Stimulated activated CD8-positive, alpha-beta memory T cell treated with anti-CD3 and anti-CD28 coated beads, Interleukin-2, amount 100 ng/mL, for 1 hour (primary cell): ENCODE measurements at places on chromosomes 3 and 15.

GRCh38 chr3:22555753-22556435 lies 647.2 kb upstream of the UBE2E2 start:
- no peak for DNase-seq

DNA sequence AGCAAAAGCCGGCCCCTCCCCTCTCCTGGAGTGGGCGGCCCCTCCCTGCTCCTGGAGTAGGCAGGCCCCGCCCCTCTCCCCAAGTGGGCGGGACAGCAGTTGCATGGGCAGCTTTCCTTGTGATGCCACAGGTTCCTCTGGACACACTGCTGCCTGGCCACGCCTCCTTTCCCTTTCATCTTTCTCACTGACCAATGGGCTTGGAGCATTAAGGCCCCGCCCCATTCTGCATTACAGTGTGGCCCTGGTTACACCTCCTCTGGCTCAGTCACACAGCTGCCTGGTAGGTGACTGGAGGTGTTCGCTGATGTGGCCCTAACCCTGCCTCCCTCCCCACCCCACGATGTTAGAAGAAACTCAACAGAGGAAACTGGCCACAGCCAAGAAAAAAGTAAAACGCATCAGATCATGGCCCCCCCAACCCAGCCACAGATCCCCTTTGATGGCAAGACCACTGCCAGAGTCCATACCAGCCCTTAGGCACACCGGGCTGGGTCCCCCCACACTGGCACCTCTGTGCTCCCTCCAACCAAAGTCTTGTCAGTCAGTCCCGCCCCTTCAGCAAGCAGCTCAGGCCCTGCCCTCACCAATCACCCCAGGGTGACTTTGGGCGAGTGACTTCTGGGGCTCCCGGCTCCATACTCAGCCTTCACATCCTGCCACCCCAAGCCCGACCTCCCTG lies 84.3 kb downstream of the ADAMTS7 start:
- no peak for DNase-seq

DNA sequence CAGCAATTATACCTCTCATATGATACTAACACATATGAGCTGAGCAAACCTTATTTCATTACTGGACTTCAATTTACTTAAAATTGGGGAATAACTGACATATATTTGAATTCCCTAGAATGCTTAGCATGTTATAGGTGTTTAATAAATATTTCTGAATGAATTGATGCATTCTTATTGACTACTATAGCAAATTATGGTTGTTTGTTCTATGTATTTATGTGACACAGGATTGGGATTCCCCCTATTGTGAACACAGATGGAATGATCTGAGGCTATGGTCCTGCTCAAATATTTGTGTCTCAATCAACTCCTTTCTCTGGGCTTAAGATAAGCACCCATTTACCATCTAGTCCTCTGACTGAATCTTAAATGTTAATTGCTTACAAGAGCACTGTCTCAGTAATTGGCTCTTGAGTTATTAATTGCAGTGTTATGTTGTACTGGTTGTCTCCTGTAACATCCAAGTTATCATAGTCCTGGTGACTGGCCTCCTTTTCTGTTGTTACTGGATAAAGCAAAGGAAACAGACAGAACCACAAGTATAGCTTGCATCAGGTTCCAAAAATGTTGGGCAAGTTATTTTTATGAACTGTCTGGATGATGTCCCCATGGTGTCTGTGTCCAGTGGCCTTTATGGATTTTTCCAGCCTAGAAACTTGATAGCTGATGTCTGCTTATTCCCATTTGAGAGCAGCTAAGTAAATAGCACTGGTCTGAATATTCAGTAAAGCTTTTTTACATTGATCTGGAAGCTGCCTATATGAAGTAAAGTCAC lies 2.3 kb upstream of the UACA start:
- DNase-seq, result no peak

DNA sequence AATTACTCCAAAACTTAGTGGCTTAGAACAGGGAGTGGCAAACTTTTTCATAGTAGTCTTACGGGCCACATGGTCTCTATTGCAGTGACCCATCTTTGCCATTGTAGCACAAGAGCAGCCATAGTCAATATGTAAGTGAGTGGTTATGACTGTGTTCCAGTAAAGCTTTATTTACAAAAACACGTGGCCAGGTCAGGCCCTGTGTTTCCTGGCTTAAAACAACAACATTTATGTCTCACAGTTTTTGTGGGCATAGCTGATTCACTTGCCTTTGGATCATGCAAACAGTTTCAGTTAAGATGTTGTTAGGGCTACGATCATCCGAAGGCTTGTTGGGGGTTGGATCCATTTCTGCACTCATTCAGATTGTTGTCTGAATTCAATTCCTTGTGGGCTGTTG lies 103.8 kb downstream of the CHCHD6 start:
- no peak for DNase-seq

DNA sequence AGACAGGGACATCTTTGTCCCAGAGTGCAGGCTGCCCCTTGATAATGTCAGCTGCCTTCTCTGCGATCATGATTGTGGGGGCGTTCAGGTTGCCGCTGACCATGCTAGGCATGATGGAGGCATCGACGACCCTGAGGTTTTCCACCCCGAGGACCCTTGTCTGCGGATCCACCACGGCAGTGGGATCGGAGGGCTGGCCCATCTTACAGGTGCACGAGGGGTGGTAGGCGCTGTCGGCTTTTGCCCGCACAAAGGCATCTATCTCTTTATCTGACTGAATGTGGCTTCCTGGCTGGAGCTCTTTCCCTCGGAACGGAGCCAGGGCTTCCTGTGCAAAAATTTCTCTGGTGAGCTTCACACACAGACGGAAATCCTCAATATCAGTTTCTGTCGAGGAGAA lies 28.4 kb downstream of the CHDH start:
- DNase-seq, result no peak

GRCh38 chr15:25465835-25466234 lies 27.0 kb upstream of the UBE3A start:
- DNase-seq, result no peak

DNA sequence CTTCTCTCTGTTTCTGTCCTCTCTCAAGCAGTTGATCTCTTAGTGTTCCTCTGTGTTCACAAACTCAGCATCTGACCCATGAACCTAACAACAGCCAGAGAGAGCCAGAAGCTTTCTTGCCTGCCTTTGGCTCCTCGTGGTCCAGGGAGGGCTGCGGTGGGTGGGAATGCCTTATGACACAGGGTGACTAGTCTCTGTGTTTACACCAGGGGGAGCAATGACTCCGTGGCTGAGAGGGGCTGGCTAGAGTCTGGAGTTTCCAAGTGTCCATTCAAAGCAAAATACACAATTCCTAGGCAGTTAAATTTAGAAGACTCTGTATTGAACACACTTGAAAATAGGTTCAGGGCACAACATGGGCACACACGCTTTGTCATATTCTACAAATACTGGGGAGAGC lies 370.0 kb upstream of the FRG2C start:
- no peak for DNase-seq

GRCh38 chr3:146502887-146503460 lies 33.6 kb upstream of the PLSCR2 start:
- no peak for DNase-seq

- no peak for DNase-seq
Observed at GRCh38 chr3:26657348-26657976, 34.9 kb downstream of the LRRC3B start.

DNA sequence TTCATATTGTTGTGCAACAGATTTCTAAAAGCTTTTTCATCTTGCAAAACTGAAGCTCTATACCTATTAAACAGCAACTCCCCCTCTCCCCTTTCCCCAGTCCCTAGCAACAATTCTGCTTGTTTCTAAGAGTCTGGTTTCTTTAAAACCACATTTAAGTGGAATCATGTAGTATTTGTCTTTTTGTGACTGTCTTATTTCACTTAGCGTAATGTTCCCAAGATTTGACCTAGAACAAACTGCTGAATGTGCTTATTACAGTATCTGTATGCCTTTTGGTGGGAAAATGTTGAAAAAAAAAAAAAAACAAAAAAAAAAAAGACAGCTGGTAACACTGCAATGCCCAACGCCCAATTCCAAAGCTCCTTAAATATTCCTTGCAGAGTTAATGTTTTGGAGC lies 19.5 kb upstream of the SPESP1 start:
- no peak for DNase-seq

DNA sequence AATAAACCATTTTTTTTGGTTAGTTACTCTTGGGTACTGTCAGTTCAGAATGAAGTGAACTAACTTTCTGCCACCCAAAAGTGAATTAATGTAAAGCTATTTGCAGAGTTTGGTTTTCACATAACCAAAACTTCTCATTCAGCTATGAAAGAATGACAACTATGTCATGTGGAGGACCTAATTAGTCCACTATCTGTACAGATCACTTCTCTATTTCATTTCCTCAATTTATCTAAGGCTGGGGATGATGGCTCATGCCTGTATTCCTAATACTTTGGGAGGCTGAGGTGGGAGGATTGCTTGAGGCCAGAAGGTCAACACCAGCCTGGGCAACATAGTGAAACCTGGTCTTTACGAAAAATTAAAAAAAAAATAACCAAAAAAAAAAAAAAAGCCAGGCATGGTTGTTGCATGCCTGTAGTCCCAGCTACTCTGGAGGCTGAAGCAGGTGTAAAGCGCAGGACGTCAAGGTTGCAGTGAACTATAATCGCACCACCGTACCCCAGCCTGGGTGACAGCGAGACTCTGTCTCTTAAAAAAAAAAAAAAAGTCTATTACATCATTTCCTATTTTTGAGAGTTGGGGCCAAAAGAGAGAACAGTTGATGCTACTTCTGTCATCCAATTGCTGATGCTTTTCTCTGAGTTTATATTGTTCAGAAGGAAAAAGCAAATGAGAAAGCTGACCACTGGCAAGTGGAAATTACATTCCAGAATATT lies 8.7 kb downstream of the HYPK start:
- DNase-seq, result no peak

- DNase-seq, result no peak
Observed at GRCh38 chr3:171184372-171184771, 157.9 kb upstream of the SLC2A2 start.

GRCh38 chr3:66017591-66017990 lies 21.1 kb downstream of the MAGI1 start:
- DNase-seq, result no peak

DNA sequence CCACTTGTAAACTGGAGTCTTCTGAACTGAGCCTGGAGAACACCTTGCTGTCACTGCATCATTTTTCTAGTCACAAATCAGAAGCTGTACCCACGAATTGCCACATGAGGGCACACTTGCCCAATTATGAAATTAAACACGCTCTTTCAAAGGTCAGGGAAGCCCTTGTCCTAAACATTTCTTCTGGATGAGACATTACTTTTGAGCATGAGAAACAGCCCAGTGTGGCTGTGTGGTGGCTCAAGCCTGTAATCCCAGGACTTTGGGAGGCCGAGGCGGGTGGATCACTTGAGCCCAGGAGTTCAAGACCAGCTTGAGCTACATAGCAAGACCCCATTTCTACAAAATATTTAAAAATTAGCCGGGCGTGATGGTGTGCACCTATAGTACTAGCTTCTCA lies 27.5 kb upstream of the CFAP161 start:
- DNase-seq, result no peak

DNA sequence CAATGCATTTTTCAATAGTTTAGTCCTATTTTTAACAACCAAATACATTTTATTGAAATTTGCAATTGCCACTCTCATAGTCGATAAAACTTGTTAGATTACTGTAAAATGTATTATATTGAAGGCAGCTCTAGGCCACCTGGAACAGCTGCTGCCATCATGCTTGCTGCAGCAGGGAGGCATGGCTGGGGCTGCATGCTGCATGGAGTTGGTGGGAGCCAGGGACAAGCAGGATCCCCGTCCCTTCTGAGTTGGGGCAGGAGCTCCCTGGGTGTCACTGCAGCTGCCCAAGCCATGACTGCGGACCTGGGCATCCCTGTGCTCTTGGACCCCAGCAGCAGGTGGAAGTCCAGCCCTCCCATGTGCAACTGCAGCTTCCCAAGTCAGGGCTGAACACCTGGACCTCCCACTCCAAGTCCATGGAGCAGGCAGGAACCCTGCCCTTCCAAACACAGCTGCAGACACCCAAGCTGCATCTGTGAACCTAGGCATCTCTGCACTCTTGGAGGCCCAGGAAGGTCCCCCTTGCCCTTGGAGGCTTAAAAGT lies 742.0 kb downstream of the ZBBX start:
- no peak for DNase-seq

- no peak for DNase-seq
Observed at GRCh38 chr15:63019511-63020109, 22.9 kb upstream of the TPM1 start.

GRCh38 chr3:22318325-22318724 lies 567.3 kb upstream of the ZNF385D start:
- DNase-seq, result no peak

DNA sequence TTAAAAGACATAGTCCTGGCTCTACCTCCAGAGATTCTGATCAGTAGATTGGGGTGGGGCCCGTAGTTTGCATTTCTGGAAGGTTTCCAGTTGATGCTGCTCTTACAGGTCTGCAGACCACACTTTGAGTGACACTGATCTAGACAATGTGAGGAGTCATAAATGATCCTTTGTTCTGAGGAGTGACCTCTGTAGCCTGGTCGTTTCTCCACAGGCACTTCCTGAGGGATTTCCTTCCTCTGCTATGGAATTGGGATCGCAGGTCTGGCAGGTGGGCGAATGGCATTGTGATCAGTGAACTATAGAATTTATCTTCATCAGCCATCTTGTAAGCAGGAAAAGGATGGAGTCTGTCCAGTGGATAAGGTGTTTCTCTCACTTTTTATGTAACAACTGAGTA lies 5.5 kb downstream of the GFM1 start:
- no peak for DNase-seq

GRCh38 chr15:48325400-48325799 lies 5.8 kb upstream of the DUT start:
- no peak for DNase-seq

DNA sequence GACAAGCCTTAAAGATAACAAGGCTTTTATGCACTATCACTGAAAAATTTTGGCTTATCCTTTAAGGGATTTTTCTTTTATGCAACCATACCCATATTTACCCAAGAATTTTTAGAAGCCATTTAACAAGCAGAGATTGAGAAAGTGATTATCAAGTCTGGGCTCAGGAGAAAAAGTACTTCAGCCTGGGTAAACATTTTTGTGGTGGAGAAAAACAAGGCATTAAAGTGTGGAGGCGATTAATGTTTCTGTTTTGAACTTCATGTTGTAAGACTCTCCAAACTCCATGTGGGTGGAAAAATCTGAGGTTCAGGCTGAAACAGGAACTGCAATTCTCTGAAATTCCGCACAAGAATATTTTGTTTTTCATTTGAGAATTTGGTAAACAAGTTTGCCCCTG lies 260.4 kb upstream of the KCNMB2 start:
- no peak for DNase-seq

GRCh38 chr3:71360180-71360579 lies 223.3 kb downstream of the FOXP1 start:
- DNase-seq, result no peak
